ENCODE measurements at places on chromosomes 4 and X.

GRCh38 chr4:66571145-66571695 is 900.9 kb upstream of the EPHA5 start:
- DNase-seq: no peak

DNA sequence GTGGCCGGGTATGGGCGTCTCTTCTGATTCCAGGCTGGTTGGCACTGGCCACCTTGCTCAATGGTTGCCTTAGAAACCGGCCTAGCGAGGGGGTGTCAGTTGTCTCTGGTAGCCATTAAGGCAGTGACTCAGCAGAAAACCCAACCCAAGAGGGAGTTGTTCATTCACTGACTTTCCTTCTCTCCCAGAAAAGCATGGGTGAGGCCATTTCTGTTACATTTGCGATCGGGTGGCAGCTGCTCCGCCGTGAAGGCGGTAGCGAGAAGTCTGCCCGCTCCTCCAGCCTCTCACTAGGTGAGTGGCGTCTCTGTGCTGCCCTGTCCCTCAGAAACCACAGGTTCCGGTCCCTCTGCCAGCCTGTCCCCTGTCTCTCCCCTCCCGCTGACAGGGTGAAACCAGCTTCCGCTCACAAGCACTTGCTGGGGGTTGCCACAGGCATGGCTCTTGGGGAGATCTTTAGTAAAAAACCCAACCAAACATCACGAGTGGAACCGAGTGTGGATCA is 17.4 kb downstream of the IRAK1 start:
- no peak for DNase-seq

- no peak for DNase-seq
These were observed 90.5 kb downstream of the BCOR start for GRCh38 chrX:40007131-40007755.

GRCh38 chr4:84529169-84529751 is 30.2 kb upstream of the NKX6-1 start:
- DNase-seq: no peak

GRCh38 chr4:125116431-125116830 is 198.3 kb upstream of the FAT4 start:
- DNase-seq: no peak

DNA sequence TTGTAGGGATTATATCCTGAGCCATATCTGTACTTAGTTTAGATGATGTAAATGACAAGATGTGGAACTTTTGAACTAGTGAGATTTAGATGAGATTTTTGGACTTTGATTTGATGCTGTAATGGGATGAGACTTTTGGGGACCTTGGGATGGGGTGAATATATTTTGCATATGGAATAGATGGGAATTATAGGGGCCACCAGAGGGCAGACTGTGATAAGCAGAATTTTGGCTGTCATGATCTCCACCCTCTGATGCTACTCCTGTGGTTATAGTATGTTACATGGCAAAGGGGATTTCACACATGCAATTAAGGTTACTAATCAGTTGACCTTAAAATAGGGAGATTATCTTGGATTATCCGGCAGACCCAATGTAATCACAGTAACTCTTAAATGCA is 214.0 kb upstream of the NHS start:
- no peak for DNase-seq

GRCh38 chr4:100280807-100281206 is 90.5 kb upstream of the DDIT4L start:
- DNase-seq: no peak

- DNase-seq: no peak
These were observed 78.2 kb downstream of the GSTCD start for GRCh38 chr4:105786748-105787147.

- DNase-seq: no peak
These were observed 110.4 kb downstream of the IL13RA2 start for GRCh38 chrX:114906984-114907510.

DNA sequence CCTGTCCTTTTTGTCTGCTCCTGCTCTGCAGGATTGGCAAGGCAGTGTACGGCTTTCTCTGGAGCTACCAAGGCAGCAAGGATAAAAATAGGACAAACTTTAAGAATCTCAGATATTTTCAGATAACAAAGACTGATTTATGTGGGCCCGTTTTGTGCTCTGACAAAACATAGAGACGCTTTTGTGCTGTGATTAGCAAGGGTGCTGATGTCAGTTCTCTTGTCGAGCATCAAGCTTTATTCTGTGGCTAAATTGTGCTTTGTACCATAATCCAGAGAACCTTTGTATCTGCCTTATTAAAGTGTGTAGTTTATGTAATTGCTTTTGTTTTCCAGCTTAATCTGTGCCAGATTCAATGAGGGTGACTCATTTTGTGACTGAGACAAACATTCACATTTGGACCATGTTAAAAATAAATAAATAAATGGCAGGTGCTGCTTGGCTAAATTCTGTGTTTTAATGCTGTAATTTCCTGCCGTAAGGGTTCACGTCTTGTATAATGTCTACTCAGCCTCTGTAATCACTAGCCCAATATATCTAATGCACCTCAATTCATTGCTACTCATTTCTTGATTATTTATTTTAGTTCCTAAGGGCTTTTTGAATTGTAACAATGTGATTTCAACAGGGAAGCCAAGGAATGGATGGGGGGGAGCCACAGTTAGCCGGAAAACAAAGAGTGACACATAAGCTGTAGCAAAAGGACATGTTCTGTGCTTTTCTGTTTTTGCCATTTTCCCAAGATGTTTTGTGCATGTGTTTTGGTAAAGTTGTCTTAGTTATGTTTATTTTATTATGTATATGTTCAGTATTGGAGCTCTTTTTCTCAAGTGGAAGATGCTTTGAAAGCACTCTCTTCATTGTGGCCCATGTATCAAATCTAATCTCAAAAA is 75.1 kb downstream of the GAB1 start:
- no peak for DNase-seq

All from stimulated activated CD4-positive, alpha-beta T cell treated with anti-CD3 and anti-CD28 coated beads, Interleukin-15, amount 100 ng/mL, for 1 hour (primary cell).